ENCODE measurements at places on chromosomes 2 and 18.

DNA sequence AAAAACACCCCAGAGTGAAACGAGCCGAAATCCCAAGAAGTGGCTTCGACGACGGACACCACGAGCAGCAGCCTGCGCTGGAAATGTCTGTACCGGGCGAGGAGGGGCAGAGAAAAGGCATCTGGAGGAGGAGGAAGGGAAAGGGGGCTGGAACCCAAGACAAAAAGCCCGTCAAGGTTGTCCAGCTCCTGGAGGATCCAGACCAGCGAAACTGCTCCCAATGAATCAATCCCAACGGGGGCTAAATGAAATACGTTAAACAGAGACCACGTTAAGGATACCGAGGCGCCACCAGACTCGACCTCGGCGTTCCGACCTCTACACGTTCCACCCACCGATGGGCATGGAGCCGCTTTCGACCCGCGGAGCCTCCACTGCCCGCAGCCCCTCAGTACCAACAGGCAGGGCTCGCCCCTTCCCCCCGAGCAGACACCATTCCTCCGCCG, 400 bp downstream of the CCDC88A start:
- DNase-seq: peak; percentile 26

DNA sequence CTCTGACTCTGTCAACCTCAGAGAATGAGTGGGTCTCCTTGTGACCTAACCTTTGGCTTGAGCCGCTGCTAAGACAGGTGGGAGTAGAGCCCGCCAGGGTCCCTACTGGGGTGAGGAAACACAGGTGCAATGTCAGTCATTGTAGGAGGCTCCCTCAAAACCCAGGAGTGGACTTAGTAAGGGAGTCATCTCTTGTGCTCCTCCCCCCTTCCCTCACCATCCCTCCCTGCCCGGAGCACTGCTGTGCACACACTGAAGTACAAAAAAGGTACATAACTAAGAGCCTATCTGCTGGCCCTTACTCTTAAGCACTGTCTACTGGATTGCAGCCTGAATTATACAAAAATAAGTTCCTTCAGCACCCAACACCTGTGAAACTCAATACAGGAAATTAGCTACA, 77.2 kb downstream of the MYO3B start:
- DNase-seq: no peak

DNA sequence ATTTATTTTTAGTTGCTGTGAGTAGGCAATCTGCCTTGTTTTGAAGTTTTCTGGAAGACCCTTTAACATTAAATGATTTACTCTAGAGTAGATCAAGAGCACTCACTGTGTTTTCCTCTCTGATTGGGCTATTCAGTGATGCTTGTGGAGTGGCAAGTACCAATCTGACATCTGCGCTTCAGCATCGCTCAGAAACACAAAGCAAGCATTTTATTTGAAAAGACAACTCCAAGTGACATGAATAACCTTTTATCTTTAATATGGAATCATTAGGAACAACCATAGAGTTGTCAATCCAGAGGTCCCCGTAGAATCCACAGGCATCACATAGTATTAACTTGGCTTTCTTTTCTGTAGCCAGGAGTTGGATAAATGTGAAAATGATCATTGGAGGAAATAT, 114.7 kb downstream of the CPS1 start:
- DNase-seq: no peak

- no peak for DNase-seq
Observed at GRCh38 chr2:62576276-62576939, 70.4 kb upstream of the TMEM17 start.

DNA sequence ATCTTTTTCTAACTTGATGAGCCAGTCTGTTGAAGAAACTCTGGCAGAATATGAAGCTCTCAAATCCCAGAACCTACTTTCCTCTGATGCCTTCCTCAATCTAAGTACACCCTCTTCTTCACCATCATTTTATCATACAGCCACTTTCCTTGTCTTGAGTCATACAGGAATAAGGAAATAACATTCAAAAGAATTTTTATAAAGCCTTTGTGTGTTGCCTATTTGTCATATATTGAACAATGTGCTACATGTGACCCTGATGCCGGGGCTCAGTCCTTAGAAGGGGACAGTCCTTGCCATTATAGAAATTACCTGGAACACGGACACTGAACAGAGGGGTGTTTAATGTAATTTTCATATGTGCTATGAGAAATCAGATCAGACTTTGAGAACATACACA, 27.4 kb downstream of the RAPGEF4 start:
- no peak for DNase-seq

DNA sequence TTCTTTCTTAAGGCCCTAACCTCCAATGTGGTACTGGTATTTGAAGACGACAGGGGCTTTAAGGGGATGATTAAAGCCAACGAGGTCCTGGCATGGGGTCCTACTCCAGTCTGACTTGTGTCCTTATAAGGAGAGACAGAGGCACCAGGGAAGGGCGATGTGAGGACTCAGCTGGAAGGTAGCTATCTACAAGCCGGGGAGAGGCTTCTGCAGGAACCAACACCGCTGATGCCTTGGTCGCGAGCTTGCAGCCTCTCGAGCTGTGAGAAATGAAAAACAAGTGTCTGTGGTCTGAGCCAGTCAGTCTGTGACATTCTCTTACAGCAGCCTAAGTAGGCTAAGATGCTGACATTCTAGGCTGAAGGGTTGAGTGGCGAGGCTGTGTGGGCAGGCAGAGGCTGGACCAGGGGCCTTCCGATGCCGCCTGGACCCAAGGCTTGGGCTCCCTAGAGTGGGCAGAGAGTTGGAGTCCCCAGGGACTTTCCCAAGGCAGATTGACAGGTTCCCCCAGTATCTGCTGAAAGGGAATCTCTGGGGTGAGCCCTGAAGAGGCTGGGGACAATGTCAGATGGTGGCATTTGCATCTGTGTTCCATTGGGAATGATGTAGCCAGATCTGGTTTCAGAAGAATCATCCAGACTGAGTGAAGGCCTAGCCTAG, 322.9 kb upstream of the HS6ST1 start:
- no peak for DNase-seq

DNA sequence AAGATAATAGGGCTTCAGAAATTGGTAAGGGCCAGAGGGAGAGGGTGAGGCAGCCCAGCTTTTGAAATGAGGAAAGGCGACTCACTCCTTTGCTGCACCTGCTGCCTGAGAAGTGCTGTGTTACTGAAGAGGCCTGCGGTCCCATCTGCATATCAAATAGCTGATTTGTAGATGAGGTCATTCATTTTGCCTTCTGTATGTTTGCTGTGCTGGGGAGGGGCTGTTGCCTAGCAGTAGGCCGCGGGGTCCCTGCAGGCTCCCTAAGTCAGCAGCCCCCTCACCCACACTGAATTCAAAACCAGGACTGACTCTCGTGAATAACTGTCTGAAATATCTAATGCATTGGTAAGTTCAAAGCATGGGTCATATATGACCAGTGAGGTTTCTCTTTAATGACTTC, 377.2 kb downstream of the SOX11 start:
- DNase-seq: no peak
